ENCODE measurements at places on chromosomes 7 and 10. TPM values are rescaled to one million over a fixed set of nuclear protein-coding genes. Genes with fewer than 3 reads are reported as not detected.

DNA sequence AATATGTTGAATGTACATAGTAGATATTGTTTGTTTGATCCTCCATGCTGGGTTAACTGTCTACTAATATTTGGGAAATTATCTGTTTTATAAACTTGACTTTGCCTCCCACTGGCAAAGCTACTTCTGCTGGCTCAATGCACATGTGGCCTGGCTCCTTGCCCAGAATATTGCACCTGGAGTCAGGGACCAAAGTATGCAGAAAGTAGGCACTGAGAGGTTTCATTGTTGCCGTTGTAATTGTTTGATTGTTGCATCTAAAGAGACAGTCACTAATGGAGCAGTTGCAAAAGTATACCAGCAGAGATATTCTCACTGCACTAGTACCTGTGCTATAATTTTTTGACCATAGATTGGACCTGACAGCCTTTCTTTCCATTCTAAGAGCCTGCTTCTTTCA, 137.8 kb upstream of the CNTNAP2 start:
- DNase-seq = no peak

DNA sequence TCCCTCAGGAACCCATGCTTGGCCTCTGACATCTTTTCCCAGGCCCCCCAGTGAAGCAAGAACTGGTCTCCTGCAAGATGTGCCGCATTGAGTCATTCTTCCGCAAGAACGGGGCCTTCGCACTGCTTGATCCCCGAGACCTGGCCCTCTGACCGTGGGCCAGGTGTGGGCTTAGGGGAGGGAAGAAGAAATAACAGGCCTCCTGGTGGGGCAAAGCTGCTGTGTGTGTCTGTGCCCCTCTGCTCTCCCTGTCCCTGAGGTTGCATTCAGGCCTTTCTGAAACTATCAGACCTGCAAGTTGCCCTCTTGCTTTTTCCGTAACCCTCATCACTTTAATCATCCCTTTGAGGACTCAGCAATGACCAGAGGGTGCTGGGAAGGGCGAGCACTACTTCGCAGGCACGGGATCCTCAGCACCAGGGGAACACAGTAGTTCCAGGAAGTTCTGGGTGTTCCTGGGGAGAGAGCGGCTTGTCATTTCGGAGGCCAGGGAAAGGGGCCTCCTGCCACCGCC, 6.0 kb downstream of the ATP6V1F start:
- DNase-seq = peak; percentile 17

GRCh38 chr10:82969405-82969804, 1094.4 kb downstream of the NRG3 start:
- peak; percentile 58 for DNase-seq

GRCh38 chr10:5732141-5732540, 47.5 kb downstream of the TASOR2 start:
- no peak for DNase-seq

GRCh38 chr10:116104210-116104932, 168.6 kb downstream of the GFRA1 start:
- DNase-seq = no peak

DNA sequence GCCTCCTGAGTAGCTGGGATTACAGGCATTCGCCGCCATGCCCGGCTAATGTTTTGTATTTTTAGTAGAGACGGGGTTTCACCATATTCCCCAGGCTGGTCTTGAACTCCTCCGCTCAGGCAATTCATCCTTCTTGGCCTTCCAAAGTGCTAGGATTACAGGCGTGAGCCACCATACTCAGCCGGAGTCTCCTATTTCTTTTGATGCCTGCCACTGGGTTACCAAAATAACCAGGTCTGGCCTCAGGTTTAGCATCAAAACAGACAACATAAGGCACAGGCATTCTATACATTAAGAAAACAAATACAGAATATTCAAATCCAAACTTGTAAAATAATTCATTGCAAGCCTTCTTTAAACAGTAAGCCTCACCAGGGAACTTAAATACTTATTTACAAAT, 289.8 kb upstream of the IMMP2L start:
- no peak for DNase-seq

DNA sequence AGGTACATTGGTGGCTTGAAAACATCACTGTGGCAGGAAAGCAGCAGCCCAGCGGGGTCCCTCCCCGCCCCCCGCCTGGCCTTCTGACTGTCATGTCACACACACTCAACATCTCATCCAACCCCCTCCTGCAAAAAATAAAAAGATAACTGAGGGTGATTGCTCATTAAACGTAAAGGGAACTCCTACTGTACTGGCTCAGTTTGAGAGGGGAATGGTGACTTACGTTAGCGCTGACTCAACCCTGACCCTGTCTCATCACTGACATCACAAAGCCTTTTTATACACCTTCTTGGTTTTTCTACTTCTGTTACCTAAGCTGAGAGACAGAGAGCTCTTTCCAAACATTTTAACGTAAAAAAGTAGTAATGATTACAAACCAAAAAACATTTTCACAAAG, 48.8 kb downstream of the ADARB2 start:
- DNase-seq = no peak

DNA sequence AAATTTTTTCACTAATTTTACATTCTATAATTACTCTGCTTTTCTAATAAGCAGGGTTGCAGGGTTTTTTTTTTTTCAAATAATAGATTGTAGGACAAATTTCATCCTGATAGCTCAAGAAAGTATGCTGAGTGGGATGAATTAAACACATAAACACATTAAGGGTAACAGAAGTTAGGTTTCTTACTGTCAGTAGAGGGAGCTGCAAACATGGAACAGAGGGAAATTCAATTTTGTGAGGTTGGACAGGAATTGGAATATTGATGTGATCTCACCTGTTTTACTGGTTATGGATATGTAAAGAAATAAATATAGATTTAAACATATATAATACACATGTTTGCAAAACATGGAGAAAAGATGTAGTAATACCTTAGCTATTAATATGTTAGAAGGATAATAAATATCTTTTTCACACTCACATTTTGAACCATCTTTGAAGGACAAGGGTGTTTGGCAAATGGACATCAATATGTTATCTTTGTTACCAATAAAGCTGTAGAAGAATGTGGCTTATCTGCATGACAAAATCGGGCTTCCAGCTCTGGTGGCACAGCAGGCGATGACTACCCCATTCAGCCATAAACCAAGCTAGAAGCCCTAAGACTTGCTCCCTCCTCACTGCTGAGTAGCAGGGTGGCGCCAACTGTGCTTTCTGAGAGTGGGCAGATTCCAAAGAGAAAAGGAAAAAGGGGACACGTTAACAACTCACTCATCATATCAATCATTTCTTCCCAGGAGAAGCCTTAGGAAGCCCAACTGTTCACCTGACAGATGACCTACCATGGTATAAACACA, 1257.4 kb downstream of the GATA3 start:
- DNase-seq = peak; percentile 27

- no peak for DNase-seq
Measured at GRCh38 chr10:121165276-121165675, 314.1 kb downstream of the WDR11 start.

DNA sequence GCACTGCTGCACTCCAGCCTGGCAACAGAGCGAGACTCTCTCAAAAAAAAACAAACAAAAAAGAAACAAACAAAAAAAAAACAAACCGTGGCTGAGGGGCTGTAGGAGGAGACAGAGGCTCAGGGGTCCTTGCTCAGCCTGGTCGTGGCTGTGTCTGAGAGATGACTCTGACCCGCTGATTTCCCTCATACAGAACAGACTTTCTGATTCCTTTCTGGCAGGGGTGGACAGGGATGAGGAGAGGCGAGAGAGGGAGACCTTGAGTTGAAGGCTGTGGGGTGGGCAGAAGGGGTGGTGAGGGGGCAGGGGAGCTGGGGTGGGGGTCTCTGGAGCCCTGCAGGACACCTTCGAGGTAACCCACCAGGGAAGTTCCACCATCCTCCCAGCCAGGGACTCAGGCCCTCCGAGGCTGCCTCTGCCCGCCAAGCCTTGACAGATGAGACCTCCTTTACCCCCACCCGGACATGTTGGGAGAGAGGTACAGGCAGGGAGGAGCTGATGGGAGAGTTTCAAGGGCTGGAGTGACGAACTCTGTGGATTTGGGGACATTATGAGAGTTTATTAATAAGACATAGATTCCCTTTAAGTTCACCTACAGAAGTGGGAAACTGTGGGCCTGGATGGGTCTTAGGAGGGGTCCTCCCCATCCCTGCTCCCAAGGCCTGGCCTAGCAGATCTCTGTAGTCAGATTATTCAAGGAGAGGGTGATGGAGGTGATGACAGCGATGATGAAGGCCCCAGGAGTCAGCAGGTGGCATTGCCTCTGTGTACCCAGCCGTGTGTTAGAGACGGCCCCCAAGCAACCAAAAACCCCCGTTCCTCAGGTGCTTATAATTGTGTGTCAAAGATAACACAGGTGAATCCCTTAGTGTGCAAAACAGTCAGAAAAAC, 2.0 kb downstream of the MUC12 start:
- DNase-seq = no peak

GRCh38 chr7:35988105-35988504, 164.9 kb upstream of the EEPD1 start:
- no peak for DNase-seq

DNA sequence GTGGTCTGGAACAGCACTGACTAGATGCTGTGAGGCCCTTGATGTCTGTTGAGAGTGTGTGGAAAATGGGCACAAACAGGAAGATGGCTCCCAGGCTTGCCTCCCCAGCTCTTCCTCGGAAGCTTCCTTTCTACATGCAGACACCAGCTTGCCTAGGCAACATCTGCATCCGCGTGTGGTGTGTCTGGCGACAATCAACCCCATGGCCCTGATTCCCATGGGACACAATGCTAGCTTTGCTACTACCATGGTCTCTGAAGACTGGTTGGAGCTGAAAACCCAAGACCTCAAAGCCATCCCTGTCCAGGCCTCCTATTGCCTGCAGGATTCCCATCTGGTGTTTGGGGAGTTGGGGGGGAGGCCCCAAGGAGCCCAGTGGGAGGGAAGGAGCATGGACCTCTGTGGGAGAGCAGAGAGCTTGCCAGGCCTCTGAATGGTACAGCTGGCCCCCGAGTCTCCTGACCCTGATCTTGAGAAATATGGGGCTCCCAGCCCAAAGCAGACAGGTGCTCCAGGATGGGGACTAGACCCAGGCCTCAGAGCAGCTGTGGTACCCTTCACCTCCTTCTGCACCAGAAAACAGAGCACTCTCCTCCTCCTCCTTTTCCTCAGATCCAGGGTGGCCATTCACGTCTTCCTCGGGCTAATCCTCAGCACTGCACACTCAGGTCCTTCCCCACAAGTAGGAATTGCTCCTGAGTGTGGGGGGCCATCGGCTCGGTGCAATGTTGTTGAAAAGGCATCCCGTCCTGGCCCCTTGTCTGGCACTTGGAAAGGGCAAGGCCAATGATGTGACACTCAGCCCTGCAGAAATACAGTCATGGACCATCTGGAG, 57.6 kb downstream of the ARHGAP22 start:
- no peak for DNase-seq

- DNase-seq = peak; percentile 56
Measured at GRCh38 chr10:73263693-73264347, 11.4 kb upstream of the MRPS16 start.

DNA sequence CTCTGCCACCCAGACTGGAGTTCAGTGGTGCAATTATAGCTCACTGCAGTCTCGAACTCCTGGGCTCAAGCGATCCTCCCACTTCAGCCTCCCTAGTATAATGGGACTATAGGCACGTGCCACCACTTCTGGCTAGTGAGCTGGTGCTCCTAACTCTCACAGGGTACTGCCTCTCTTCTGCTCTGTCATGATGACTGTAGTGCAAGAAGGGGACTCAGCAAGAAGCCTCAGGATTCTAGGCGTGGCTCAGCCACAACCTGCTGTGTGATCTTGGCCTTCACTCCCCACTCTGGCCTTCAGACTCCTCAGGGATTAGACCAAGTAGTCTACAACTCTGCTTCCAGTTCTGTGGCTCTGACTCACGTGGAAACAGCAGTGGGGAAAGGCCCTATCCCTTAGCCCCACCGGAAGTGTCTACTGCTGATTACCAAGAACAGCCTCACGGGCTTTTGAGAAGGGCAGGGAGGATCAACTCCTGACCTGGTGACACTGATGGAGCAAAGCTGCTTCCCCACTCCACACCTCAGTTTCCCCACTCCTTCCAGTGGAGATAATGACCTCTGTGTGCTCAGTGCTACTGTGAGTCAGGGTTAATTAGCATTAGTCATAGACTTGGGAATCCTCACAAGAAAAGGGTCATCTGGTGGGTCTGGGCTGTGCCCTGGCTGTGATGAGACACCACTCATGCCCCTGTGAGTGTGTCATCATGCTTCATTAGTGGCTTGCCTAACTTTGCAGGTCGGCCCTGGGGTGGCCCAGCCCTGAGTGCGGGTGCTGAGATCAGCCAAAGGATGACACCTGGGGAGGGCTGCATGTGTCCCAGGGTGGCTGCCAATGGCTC, 41.1 kb downstream of the ZC3HC1 start:
- DNase-seq = peak; percentile 97

DNA sequence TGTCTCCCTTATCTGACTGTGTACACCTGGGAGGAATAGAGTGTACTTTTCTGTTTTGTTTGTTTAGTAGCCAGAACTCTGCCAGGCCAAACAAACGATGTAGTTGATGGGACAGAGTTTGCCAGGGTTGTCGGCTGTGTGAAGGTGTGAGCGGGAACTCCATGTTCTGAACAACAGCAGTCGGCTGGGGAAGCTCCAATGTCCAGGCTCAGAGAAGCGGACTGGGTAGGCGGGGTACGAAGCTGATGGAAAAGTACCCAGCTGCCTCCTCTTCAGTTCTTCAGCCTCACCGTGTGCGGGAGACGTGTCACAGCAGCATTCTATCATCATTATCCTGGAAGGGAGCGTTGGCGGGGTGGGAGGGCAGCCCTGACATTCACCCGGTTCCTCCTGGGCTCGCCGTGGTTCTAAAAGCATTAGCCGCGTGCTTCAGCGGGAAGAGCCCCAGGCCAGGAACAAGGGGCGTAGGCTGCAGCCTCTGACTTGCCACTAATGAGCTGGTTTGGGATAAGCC, 52.9 kb downstream of the PFKFB3 start:
- DNase-seq = no peak

DNA sequence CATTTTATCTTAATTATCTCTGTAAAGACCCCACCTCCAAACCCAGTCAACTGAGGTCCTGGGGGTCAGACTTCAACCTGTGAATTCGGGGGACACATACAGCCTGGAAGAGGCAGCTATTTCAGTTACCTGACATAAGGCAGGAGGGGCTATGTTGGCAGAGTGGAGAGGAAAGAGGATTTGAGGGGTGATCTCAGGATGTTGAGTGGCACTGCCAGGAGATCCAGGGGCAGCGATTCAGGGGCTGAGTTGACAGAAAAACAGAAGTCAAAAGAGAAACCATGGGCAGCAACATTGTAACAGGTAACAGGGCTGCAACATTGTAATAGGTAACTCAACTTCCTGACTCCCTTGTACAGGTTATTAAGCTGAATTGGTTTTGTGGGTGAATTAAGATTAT, 162.6 kb downstream of the ADARB2 start:
- DNase-seq = no peak

Gene STAG3
- not detected for total RNA-seq

Gene POR
- total RNA-seq = 42.7 TPM

Gene ADD3
- 128 TPM for total RNA-seq

Gene ABCB4
- 0.43 TPM for total RNA-seq
